ENCODE measurements at places on chromosomes 4 and X. TPM values are rescaled to one million over a fixed set of nuclear protein-coding genes. Genes with fewer than 3 reads are reported as not detected.

The TMA16 gene
- total RNA-seq: 27.0 TPM

The SSX1 gene
- not detected for total RNA-seq

The BEND4 gene
- 0.12 TPM for total RNA-seq

The SYNPO2 gene
- total RNA-seq: 6.1 TPM

The CT45A7 gene
- not detected for total RNA-seq

The TCEAL9 gene
- 5.0 TPM for total RNA-seq

The CNKSR2 gene
- 2.5 TPM for total RNA-seq

The NHSL2 gene
- 0.90 TPM for total RNA-seq

The NXF2B gene
- total RNA-seq: 0.12 TPM

The TGIF2LX gene
- total RNA-seq: not detected
